ENCODE measurements at places on chromosomes 16 and 17.

DNA sequence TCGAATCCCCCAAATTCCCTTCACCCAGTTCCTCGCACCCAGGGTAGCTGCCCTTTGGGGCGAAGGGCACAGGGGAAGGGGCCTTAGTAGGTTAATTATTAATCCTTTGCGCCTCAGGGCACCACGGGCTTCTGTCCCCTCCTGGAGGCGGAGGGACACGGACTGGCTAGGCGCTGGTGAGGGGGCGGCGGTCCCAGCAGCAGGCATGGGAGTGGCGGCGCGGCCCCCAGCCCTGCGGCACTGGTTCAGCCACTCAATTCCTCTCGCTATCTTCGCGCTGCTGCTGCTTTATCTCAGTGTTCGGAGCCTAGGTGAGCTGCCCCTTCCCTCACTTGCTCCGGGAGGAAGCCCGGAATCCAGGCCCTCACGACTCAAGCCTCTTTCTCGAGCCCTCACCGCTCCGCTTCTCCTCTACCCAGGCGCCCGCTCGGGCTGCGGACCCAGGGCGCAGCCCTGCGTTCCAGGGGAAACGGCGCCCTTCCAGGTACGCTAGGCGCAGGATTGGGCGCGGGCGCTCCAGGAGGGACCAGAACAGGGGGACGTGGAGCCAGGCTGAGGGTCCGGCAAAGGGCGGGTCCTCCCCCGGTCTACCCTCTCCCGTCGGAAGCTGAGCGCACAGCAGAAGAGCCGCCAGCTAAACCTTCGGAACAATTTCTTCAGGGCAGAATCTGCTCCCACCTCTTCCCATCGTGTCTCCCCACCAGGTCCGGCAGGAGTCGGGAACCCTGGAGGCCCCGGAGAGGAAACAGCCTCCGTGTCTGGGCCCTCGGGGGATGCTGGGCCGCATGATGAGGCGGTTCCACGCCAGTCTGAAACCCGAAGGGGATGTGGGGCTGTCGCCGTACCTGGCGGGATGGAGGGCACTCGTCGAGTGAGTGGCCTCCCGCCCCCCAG, at the start of gene GLTPD2:
TSS of gene GLTPD2 (plus strand) at position 158 of the 894 bp plus-strand sequence. CDS start at position 206, 48 bp downstream.
- DNase-seq, result no peak

GRCh38 chr16:85430523-85431421, 182.3 kb upstream of the GSE1 start:
- DNase-seq, result no peak

- no peak for DNase-seq
Observed at GRCh38 chr17:13031718-13032350, 14.0 kb upstream of the ELAC2 start.

DNA sequence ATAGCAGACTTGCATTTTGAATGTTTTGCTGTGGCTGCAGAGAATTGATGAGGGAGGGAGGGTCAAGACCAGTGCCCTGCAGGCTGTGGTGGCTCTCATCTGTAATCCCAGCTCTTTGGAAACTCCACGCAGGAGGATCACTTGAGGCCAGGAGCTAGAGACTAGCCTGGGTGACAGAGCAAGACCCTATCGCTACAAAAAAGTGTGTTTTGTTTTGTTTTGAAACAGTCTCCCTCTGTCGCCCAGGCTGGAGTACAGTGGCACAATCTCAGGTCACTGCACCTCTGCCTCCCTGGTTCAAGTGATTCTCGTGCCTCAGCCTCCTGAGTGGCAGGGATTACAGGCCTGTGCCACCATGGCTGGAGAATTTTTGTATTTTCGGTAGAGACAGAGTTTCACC, 1.9 kb upstream of the UBE2G1 start:
- DNase-seq, result no peak

DNA sequence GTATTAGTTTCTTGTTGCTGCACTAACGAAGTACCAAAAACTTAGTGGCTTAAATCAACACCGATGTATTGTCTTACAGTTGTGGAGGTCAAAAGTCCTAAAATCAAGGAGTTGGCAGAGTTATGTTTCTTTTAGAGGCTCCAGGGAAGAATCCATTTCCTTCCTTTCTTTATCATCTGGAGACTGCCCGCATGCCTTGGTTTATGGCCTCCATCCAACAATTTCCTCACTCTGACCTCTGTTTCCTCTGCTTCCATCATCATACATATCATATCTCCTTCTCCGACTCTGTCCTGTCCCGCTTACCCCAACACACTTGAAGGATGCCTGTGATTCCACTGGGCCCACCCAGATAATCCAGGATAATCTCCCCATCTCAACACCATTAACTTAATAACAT, 627.8 kb downstream of the KCNJ2 start:
- no peak for DNase-seq

DNA sequence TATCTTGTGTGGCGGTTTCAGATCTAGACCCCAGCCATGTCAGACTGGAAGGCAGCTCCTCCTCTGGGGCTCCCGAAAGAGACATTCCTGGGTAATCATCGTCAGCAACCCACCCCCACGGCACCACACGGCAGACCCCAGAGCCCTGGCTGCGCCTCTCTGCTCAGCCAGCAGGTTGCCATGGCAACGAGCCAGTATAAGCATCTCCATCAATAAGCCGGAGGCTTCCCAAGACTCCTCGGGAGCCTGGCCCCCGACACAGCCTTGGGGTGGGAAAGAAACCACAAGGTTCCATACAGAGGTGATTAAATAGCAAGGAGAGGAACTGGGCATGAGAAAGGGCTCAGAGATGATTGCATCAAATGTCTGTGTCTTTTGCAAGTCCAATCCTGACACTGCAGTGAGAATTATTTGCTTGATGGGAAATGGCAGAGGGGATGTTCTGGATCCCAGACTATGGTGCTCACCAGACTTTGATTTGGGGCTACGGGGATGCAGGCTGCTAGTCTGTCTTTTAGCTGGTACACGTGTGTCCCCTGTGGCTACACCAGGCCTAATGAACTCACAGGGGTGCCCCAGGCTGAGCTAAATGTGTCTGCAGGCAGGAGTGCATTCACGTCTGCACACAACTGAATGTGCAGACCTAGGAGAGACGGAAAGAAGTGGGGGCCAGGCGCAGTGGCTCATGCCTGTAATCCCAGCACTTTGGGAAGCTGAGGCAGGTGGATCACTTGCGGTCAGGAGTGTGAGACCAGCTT, 320.5 kb upstream of the TNRC6C start:
- DNase-seq, result no peak

GRCh38 chr17:36931096-36931696, 6.1 kb upstream of the LHX1 start:
- DNase-seq, result no peak

GRCh38 chr17:28938552-28938951, 12.8 kb downstream of the PHF12 start:
- DNase-seq, result no peak

- no peak for DNase-seq
Observed at GRCh38 chr17:48546924-48547807, 2.3 kb upstream of the HOXB2 start.

GRCh38 chr17:82050152-82050760, 1.4 kb downstream of the RFNG start:
- no peak for DNase-seq

DNA sequence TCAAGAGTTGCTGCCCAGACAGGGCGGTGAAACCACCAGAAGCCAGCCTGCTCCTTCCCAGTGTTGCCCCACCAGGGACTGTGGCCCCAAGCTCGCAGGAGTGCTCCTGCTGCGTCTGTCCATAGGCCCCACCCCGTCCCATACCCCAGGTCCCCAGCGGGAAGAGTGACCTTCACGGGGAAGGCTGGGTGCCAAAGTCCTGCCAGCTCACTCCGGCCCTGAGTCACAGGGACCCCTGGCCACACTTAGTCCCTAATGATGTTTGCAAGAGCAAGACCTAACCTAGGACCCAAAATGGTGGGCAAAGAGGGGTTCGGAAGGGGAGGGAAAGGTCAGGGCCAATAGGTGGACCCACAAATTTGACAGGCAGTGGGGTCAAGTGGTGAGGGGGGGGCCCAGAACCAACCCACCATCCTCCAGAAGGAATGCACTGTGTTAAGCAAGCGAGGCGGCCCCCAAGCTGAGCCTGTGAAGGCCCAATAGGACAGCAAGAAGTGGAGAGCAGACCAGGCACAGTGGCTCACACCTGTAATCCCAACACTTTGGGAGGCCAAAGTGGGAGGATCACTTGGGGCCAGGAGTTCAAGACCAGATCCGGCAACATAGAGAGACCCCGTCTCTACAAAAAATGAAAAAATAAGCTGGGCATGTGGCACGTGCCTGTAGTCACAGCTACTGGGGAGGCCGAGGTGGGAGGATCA, 3.3 kb downstream of the DOK4 start:
- DNase-seq, result no peak

- no peak for DNase-seq
Observed at GRCh38 chr16:57510016-57510871, 24.0 kb upstream of the DOK4 start.

DNA sequence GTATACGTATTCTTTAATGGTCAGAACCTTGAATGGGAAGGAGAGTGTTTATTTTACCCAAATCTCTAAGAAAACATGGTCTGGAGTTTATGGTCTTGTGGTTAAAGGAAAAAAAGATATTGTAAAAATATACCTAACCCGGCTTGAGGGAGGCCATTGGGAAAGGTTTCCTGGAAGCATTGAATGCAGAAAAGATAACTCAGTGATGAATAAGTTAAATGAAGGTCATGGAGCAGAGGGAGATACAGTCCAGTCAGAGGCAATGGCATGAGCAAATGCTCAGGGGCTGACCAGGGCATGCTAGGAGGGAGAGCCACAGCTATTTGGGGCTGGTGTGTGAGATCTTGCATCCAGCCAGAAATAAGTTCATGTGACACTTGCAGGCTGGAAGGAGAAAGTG, 430.4 kb upstream of the CDH5 start:
- DNase-seq, result no peak

- no peak for DNase-seq
Observed at GRCh38 chr16:81123092-81123852, 27.1 kb upstream of the GCSH start.

GRCh38 chr17:37710344-37710886, 34.4 kb downstream of the HNF1B start:
- DNase-seq, result no peak

- DNase-seq, result no peak
Observed at GRCh38 chr16:1165511-1165910, 12.6 kb downstream of the CACNA1H start.

DNA sequence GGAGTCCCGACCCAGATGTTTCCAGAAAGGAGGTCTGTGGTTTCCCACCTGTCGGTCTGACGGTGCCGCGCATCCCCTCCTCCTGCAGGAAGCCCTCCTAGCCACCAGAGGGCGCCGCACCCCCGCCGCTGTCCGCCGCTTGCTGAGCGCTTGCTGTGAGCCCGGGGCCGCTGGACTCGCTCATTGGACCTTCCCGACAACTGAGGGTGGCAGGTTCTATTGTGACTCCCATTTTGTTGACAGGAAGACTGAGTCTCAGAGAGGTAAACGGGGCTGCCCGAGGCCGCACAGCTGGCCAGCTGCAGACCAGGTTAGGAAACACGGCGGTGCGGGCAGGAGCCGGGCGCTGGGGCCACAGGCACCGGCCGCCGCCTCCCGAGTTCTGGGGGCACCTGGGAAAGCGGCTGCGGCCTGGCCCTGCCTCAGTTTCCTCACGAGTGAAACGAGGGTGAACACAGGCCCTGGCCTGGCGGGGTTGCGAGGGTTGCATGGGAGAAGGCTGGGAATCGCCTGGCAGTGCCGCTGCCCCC, 191.1 kb upstream of the CIBAR2 start:
- no peak for DNase-seq

DNA sequence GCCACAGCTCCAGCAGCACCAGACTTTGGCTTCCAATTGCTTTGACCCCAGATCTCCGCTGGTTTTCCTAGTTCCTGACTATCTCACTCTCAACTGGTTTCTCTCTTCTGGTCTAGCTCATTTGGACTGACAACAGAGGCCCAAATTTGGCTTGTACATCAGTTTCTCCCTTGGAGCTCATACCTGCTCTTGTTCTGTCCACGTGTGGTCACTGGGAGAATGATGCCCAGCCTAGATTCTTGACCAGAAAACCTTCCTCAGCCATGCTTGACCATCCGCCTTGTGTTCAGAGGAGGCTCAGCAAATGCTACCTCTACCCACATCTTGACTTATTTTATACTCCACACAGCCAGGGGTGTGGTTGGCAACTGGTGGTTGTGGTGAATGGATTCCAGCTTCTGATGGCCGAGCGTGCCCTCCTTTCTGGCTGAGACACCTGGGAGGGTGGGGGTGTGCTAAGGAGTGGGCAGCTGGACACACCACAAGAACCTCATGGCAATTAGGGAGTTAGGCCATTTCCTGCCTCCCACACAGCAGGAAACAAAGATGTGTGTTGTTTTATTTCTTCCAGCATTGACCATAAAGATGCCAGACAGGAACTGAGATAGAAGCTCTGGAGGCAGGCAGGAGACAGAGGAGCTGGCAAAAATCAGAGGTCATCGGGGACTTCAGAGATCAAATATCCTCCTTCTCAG, 93.8 kb upstream of the FAM20A start:
- DNase-seq, result no peak

DNA sequence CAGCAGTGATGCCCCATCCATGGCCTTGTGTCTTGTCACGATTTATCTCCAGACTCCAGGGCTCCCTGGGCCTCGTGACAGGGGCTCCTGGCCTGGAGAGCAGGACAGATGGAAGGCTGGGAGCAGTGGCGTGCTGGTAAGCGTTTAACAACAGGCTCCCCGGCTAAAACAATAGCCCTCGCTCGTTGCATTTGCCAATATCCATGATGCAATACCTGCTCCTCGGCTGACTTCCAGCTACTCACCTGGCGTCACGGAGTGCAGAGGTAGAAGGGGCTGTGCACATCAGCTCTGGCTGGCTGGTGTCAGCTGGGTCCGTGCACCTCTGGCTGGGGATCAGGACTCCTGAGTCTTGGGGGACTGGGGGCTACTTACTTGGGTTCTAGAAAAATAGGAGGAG, 1.5 kb upstream of the BICDL2 start:
- DNase-seq, result no peak

- DNase-seq, result no peak
Observed at GRCh38 chr16:1089822-1090619, 6.0 kb downstream of the C1QTNF8 start.

DNA sequence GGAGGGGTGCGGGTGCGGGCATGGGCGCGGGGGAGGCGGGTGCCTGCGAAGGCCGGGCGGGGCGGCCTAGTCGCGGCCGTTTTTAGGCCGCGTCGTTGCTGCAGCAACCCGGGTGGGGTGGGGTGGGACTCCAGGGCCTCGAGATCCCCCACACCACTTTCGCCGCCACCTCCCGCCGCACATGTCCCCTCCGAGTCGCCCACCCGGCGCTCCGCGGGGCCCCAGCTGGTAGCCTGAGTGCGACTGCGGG, 11.3 kb downstream of the TBX2 start:
- DNase-seq, result no peak

GRCh38 chr17:63335831-63336230, 110.3 kb downstream of the CYB561 start:
- DNase-seq, result no peak

DNA sequence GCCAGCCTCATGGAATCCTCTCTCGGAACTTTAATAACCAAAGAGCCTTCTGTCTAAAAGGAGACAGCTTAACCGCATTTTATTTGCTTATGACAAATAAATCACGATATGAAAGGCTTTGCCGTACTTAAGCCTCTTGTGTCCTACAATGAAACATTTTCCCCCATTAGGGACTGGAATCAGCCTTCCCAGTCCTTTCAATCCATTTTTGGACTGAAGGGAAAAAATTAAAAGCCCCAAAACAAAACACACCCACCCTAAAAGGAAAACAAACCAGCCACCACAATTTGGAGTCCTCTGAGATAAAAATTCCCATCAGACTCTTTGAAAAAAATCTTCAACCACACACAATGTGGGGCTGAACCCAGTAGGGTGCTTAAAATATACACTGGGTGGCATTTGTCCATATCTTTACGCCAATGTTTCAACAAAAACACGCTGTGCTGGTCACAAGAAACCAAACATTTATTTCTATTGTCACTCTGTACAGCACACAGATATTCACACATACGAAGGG, 3.0 kb downstream of the HOXB4 start:
- DNase-seq, result no peak

- no peak for DNase-seq
Observed at GRCh38 chr16:84976644-84977400, 34.5 kb downstream of the ZDHHC7 start.

All from cerebellar nuclear complex (tissue), 1 donor.